ENCODE measurements at places on chromosomes 16 and 17. TPM values are rescaled to one million over a fixed set of nuclear protein-coding genes. Genes with fewer than 3 reads are reported as not detected.

DNA sequence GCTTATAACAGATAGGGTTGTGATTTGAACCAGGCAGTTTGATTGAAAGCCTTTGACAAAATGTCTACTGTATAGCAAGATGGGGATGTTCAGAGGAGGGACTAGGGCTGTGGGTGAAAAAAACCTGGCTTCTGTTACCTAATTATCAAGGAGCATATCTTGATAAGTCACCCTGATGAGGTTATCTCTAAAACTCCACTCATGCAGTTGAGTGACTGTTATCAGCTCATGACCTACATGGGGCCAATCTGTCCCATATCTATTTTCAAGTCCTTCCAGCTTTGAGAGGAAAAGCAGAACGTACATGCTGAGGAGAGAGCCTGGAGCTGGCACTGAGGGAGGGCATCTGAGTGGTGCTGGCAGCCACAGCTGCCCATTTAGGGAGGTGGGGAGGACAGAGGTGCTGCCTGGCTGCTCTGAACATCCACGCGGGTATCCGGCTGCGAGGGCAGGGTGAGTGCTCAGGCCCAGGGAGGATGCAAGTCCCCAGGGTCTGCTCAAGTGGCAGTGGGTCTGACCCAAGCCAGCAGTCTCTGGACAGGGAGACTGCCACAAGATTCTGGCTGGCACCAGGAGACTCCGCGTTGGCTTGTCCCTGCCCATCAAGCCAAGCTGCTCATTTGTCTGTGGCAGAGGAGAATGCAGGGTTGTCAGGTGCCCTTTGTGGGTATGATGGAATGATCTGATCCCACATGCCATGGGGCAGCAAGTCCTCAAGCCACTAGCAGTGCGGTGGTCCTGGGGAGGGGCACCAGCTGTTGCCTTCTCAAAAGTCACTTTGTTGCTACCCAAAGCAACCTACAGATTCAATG lies 29.2 kb downstream of the ATPAF2 start:
- DNase-seq, result no peak

DNA sequence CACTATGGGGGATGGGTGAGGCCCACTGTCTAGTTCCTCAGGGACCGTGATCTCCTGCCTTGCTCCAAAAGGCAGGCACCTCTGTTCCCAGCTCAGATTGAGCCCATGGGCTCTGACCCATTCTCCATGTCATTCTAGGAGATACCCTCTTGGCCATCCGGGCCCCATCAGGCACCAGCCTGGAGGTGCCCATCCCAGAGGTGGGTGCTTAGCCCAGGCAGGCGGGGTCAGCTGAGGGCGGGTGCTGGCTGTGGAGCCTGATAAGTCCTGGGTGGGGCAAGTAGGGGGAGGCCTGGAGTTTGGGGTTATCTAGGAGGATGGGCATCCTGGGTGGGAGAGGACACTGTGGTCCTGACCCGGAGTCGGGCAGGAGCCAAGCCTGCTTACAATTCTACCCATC lies 2.3 kb downstream of the E2F4 start:
- no peak for DNase-seq

YBX2 gene
- total RNA-seq, result 9.7 TPM

NPIPA7 gene
- 11.7 TPM for total RNA-seq

EZH1 gene
- 105 TPM for total RNA-seq

DNA sequence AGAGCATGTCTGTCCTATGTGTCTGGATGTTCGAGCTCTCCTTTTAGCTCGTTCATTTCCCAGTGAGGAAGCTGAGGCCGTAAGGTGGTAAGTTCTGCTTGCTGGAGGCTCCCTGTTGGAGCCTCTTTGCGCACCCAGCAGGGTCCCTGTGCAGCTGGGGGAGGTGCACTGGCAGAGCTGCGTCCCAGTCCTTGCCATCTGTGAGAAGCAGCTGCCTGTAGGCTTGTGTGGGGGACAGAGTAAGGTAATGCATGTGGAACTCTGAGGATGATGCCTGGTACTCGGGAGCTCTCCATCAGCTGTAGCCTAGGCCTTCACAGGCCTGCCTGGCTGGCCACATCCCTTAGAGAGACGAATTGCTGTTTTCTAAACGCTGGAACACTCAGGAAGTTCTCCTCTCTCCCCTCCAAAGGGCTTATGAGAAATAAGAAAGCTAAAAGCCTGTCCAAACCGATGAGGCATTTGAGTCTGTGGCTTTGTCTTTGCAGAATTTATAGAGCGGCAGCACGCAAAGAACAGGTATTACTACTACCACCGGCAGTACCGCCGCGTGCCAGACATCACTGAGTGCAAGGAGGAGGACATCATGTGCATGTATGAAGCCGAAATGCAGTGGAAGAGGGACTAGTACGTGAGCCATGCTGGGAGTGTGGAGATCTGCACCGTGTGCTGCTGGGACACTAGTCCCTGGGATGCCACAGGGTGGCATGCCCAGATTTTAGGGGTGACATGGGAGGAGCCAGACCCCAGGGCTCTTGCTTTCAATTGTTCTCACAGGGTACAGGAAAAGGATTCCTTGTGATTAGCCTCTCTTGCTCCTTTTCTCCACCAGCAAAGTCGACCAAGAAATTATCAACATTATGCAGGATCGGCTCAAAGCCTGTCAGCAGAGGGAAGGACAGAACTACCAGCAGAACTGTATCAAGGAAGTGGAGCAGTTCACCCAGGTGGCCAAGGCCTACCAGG lies 1.6 kb downstream of the NDUFB10 start:
- no peak for DNase-seq

DNA sequence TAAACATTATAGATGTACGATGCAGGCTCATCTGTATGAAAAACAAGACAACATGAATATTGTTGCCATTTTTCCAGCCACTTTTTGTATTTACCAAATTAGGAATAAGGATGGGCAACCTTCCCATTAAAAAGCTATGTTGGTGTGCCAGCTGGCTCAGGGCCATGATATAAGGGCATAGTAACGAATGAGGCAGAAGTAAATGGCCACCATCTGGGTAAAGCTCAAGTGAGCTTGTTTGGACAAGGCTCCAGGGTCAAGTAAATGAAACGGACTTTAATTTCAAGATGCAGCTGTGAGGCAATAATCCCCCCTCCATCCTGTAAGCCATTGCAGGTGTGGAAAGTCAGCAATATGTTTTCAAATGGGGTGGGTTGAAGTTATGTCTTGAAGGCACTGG lies 930.9 kb upstream of the CDH8 start:
- no peak for DNase-seq

RNF222 gene
- 4.4 TPM for total RNA-seq

PRAC1 gene
- total RNA-seq, result not detected
